CD4-positive, alpha-beta T cell treated with Interleukin-10 for 1 hour (primary cell): ENCODE measurements at places on chromosomes 7 and 10.

DNA sequence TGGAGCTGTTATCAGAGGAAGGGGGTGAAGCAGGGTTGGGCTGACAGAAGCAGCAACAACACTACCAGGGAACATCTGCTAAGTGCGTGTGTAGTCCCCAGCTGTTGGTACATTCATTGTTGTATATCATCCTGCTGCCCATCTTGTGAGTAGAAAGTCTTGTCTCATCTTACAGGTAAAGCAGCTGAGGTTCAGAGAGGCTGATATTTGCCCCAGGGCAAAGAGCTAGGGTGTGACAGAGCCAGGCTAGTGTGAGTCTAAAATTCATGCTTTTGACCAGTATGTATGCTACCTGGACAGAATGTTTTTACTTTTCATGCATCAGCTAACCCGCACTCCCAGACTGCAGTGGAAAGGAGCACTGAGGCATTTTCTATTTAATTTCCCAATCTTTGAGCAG, 221.6 kb downstream of the STK31 start:
- DNase-seq, result no peak

DNA sequence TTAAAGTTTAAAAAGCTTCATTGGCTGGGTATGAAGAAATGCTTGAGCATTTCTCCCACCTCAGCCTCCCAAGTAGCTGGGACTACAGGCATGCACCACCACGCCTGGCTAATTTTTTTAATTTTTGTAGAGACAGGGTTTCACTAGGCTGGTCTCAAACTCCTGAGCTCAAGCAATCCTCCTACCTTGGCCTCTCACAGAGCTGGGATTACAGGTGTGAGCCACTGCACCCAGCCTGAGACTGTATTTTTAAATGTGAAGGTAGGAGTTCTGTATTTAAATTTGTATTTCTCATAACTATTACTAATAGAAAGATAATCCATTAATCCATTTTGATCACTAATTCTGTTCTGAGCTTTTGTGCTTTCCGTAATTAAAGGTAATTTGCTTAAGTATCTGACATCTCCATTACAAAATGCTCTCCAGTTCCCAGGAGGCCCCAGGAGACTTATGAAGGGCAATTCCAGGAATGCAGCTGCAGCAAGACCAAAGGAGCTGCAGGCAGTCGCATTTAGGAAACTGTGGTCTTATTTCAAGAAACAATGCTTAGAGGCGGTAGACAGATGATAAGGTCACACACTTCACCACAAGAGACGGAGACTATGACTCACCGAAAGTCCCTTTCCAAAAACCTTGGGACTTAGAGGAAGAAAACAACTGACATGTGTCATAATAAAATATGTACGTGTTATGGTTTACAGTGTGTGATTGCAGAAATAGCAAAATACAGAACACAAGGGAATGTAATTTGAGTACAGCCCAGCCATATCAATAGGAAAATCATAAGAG, 23.3 kb downstream of the YAE1 start:
- peak; percentile 72 for DNase-seq

DNA sequence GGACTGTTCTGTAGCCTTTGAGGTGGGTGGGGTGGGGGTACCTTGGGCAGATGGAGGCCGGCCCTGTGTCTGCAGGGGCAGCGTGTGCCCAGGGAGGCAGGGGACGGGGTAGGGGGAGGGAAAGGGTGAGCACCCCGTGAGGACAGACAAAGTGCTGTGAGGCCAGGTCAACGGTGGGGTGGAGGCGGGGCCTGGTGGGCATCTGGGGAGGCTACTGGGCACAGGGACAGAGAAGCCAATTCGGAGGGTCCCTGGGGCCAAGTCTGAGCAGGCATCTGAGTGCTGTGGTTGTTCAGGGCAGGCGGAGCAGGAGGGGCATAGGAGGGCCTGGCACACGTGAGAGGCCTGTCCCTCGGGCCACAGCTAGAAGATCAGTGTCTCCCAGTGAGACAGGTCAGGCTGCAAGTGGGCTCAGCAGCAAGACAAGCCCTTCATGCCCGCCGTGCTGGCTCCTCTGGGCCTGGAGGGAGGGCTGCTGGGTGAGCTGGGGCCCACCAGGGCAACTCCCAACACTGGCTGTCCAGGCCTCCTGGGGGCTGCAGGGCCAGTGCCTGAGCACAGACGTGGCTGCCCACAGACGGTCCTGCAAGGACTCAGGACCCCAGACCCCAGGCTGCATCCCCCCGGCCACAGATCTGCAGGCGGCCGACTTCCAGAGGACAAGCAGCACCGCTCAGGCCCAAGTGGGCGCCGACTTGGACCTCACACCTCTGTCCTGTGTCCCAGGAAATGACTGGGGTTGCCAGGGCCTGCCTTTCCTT, 26.4 kb upstream of the KNDC1 start:
- DNase-seq, result no peak

DNA sequence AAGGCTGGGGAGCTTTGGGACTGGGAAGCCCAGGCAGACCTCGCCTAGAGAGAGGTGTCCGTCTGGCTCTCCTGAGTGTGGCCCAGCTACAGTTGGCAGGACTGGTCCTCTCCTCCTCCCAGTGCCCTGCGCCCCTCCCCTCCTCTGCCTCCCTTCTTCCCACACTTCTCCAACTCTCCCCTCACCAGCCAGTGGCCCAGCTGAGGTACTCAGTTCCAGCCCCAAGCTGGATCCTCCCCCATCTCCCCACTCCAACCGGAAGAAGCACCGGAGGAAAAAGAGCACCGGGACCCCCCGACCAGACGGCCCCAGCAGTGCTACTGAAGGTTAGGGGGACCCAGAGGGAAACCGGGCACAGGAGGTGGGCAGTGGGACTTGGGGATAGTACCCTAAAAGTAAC, 27.7 kb downstream of the GBX1 start:
- no peak for DNase-seq

- DNase-seq, result no peak
Measured at GRCh38 chr7:141464551-141464950, 86.7 kb upstream of the AGK start.

DNA sequence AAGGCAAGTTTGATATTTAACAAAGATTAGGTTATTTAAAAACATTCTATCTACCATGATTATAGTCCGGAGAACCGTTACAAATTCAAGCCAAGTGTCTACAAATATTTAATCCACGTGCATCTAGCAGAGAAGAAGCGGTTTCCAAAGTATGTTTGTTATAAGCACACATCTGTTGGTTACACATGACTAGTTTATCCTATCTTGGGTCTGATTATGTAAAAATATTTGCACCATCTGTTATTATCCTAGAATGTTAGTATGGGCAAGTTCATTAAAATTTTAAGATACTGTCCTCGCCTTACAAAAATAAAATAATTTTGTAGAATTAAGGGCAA, 289.2 kb upstream of the VSTM2A start:
- no peak for DNase-seq

- no peak for DNase-seq
Measured at GRCh38 chr7:48481235-48481634, 310.0 kb downstream of the ABCA13 start.

DNA sequence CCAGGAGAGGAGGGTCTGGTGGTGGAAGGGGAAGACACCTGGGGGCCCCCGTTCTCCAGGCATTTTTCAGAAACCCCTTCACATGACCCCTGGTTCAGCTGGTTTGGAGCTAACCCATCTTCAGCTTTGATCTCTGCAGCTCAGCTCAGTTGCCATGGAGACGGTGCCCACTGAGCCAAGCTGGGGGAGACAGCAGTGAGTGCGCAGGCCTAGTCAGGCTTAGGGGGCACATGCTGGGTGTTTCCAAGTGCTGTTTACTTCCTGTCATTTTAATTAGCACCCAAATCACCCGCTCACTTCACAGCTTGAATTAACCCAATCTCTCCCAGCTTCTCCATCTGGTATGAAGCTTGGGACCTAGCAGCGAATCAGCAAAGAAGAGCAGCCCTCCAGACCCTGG, 9.0 kb downstream of the SPOCK2 start:
- peak; percentile 83 for DNase-seq

DNA sequence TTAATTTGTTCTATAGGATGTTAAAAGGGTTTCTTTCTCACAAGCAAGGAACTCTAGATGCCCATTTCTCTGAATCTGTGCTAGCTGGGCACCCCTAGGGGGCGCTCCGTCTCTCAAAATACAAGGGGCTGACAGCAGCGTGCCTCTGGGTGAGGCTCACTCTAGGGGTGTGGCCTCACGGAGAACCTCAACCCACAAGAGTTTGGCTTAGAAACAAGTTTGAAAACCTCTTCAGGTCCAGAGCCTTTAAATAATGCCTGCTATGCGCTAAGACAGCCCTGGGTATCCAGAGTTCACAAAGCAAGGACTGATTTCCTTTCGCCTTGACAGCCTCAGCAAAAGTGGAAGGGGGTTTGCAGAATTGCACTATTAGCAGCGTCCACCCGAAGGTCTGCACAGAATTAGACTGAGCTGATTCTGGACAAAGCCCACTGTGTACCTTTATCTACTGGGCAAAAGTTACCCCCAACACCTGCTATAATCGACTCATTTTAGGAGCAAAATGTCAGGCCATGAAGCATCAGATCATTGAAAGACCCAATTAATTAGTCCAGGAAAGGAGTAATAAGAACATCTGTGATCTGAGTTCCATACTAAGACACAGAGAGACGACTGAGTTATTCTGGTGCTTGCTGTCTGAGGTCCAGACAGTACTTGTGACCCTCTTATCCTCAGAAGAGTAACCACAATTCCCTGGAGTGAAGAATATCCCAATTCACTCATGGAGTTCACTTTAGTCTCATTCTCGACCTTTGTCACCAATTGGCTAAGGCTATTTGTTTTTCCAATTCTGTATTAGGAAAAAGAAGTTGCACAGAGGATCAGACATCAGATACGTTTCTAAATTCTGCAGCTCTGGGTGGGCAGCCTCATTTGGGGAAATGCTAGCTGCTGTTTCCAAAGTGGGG, 574 bp upstream of the CPED1 start:
- peak; percentile 88 for DNase-seq

GRCh38 chr7:79529214-79529880, 75.9 kb upstream of the MAGI2 start:
- no peak for DNase-seq

DNA sequence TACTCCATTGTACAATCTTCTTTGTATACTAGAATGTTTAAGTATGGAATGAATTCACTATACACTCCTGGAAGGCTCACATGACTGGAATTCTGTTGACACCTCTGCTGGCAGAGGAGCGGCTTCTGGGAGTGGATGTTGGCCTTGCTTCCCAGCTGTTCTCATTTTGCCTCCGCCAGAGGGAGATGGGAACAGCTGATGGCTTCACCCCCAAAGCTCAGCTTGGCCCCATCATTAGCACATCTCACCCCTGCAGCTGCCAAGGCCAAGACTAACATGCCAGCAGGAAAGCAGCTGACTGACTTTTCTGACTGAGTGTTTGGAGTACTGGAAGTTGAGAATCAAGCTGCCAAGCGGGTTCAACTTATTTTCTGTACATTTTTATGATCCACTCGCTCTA, 15.1 kb downstream of the ADAM12 start:
- no peak for DNase-seq

DNA sequence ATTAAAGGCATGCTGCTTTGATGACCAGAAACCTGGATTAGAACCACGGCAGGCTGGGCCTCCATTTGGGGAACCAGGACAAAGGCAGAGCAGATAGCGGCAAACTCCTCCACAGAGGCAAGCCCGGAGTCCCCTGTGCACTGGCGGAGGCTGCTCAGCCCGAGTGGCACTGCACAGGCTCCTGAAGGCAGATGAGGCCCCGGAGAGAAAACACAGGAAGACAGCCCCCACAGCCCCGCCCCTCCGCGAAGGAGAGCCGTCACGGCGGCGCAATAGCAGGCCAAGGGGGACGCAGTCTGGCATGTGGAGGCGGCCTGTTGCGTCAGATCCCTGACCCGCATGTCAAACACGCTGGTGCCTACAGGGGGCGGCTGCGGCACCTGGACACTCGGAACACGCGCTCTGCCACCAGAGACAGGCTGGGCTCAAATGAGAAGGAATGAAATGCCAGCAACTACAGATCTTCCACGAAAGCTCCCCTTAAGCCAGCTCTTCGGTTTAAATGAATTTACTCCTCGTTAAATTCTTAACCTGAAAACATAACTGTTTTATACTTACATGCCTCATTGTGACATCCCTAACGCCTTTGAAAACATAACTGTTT, 128.5 kb downstream of the MAD1L1 start:
- peak; percentile 67 for DNase-seq

DNA sequence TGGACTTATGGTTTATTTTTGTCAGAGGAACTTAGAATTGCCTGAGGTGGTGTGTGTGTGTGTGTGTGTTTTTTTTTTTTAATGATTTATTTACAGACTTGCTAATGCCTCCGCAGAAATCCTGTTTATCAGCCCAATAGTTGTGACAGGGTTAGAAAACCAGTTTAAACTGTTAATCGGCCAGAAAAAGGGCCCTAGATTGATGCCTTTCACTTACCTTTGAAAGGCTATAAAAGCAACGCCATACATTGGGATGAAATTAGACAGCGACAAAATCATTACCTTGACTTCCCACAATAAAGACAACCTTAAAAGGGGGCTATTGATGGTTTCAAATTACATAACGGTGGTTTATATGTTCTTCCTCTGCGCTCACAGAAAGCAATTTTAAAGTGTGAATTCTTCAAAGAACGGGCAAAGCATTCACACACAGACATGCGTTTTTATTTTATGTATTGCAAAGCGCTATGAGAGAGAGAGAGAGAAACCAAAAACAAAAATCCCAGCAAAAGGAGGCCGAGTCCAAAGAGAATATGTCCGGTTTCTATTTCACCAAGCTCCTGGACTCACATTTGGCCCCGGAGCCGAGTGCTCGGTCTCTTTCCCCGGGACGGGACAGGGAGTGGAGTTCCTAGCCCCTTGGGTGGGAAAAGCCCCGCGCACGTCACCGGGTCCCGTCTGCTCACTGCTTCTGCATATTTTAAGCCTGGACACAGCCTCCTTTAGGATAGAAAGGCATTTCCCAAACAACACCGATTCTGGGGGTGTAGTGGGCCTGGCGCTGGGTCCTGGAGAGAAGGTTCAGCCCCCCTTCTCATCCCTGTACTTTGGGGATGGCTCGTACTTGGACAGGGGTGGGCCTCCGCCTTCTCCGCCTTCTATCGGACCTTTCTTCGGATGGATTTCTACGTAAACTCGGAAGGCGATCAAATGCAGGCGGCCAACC, 26.8 kb upstream of the VAX1 start:
- no peak for DNase-seq

GRCh38 chr10:105679781-105680180, 1038.7 kb downstream of the SORCS3 start:
- no peak for DNase-seq

DNA sequence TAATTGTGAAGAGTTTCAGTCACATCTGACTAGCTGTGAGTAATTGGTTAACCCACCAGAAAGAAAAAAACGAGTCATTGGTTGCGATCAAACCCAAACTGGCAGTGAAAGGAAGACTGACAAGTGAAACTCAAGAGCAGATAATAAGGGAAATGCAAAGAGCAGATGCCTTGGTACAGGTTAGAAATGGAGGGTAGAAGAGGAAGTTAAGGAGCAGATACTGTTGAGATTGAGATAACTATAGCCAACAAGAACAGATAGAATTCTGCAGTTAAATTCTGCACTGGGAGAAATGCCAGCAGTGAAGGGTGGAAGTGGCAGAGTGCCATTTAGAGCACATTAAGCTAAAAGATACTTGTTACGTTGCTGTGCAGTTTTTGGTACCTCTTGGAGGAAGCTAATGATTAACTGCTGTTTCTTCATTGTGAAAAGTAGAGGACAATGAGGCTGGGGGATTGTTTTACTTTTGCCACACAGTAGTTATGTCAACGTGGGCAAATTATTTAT, 65.8 kb downstream of the CDK13 start:
- DNase-seq, result no peak

GRCh38 chr7:10104292-10104691, 869.4 kb upstream of the PHF14 start:
- DNase-seq, result no peak
